ENCODE measurements at places on chromosomes 3 and 15. TPM values are rescaled to one million over a fixed set of nuclear protein-coding genes. Genes with fewer than 3 reads are reported as not detected.

The IL5RA gene
- 0.28 TPM for polyA plus RNA-seq

DNA sequence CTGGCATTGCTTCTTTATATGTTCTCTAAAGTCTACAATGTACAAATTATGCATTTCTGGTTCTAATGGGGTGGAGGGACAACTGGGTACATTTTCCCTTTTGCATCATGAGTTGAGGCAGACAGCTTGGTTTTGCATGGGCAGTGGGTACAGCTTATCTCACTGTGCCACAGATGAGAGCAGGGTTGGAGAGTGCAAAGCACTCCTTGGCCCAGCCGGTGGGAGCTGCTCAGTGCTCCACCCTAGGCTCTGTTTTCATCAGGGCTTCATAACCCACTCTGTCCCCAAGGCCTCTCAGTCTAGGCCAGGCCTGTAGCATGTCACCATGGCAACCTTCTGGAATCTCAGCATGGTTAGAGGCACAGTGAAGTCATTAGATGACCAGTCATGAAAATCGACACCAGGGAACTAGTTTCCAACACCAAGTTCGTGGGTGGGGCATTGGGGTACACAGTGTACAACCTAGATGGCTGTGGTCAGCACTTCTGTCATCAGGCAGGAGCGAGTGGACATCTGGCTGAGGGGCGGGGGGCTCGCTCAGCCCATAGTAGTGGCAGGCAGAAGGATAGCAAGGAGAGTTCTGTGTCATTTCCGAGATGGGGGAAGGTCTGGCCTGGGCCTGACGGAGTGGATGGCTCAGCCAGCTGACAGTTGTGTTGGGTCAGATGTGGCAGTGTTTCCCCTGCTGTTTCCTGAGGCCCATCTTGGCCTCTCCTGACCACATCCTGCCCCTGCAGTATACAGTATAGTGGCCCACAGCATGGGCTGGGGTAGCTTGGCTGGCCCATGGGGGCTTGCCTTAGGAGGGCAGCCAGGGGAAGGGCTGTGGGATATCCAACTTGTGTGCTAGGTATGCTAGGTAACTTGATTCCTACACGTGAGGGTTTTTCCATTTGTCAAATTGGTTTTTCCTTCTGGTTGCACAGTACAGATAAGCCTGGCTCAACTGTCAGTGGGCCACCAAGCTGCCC is 75.7 kb upstream of the PRR23C start:
- DNase-seq: no peak

- no peak for DNase-seq
Observed at GRCh38 chr3:129235344-129235917, 14.0 kb upstream of the COPG1 start.

- peak; percentile 26 for DNase-seq
Observed at GRCh38 chr3:20141851-20142250, 44.2 kb downstream of the SGO1 start.

GRCh38 chr3:71865727-71866126 is 80.8 kb upstream of the PROK2 start:
- no peak for DNase-seq

DNA sequence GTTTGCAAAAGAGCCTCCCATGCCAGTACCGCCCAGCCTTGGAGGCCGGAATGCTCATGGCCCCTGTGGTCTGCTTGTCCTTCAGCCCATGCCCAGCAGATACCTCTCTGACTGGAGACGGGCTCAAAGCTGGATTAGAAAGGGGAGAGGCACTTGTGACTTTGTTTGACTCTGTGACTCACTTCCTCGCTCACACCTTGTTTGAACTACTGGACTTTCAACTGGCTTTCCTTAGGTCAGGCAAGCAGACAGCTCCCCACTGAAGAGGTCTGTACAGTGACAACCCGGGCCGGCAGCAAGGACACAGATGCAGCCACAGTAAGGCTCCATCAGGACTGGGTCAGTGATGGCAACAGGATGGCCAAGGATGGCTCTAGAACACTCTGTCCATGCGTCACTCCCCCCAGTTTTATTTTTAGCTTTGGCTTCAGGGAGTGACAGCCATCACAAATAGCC is 98.6 kb upstream of the ABHD17C start:
- peak; percentile 81 for DNase-seq

DNA sequence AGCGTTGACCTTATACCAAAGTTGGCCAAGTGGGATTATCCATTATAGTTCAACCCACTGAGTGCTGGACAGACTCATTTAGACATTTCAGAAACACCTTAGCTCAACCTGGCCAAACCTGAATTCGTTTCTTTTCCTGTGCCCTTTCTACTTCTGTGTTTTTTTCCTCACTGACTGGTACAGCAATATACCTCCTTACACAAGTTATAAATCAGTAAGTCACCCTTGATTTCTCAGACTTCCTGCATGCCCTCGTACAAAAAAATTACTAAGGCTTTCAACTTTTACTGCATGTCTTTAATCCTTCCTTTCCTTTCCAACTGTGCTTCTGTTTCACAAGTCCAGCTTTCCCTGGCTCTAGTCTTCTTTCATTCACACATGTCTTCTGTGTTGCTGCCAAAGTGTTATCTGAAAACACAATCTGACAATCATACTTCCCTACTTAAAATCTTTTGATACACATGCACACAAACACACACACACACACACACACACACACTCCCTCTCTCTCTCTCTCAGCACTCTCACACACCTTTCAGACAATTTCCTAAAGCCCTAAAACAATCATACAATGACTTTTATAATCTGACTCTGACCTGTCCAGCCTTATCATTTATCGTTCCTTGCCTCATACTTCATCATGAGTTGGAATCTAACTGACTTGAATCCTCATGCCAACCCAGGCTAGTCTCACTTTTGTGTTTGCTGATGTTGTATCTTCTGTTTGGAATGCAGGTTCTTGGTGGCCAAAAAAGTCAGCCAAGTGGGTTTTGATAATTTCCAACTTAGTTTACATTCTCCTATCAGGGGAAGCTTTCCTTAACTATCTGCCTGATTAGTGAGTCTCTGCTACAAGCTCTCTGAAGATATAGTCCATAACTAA is 436.4 kb downstream of the NAALADL2 start:
- no peak for DNase-seq

Measured in large intestine (tissue), 12 donors.